ENCODE measurements at places on chromosomes 2 and 18.
A peak's percentile ranks its signal among the peaks of the same experiment; 100 is the strongest.

DNA sequence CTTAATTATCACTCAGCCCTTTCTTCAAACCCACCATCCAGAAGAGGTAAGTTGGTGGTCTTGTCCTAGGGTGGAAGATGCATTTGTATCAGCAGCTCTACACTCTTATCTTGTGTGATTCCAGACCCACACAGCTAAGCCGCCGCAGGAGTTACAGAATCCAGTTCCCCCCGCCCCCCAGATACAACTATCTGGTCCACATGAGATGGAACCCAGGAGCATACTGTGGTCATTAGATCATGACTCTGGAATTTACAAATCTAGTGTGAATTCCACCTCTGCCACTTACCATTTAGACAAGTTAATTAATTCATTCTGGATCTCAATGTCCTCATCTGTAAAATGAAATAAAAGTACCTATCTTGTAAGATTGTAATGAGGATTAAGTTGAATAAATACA is 486.4 kb downstream of the BCL11A start:
- no peak for DNase-seq

GRCh38 chr2:150889141-150889540 is 372.5 kb downstream of the RBM43 start:
- DNase-seq = no peak

DNA sequence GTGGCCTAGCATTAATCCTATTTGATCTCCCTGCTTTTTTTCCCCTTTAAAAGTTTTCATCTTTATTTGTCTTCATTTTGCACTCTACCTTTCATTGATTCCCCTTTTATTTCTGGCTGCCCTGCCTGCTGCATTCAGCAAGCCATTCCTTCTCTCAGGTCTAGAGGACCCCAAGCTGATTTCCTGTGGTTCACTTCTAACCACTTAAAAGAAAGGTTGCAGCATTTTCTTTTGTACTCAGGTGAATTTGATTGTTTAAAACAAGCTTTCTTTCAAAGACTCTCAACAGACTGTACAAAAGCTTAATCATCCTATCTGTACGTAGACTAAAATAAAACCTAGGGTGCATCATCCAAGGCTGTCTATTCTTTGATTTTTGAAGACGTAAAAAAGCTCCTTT is 160.3 kb downstream of the CSRNP3 start:
- no peak for DNase-seq

- DNase-seq = no peak
These were observed 174.7 kb downstream of the DNER start for GRCh38 chr2:229539628-229540027.

DNA sequence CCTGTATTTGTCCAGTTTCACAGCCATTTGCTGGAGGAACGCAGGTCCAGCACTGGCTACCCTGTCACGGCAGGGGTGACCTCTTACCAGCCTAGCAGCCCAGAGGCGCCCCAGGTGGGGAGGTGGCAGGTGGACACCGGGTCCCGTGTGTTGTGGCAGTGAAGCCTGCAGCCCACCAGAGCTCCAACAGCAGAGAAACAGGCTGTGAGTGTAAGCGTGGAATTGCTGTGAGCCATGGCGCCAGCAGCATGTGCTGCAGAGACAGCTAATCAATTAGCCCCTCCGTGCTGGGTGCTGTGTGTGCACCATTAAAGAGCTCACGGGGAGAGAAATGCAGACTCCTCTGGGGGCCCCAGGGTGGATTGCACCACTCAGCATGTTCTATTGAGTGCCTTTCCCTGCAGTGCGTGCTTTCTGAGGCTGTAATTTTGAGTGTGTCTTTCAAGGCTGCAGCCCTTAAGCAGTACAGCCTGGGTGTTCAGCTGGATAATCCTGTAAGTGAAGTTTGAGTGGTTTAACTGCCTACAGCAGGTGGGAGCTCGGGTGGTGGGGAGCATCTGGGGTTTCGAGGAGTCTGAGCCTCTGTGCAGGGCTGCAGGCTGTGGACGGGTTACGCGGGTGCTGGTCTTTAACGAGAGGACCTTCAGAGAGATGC is 15.9 kb downstream of the RTP5 start:
- no peak for DNase-seq

GRCh38 chr18:63254716-63255399 is 64.7 kb downstream of the BCL2 start:
- DNase-seq = no peak

- DNase-seq = peak; percentile 50
These were observed 13.0 kb upstream of the ARHGAP25 start for GRCh38 chr2:68721482-68722101.

DNA sequence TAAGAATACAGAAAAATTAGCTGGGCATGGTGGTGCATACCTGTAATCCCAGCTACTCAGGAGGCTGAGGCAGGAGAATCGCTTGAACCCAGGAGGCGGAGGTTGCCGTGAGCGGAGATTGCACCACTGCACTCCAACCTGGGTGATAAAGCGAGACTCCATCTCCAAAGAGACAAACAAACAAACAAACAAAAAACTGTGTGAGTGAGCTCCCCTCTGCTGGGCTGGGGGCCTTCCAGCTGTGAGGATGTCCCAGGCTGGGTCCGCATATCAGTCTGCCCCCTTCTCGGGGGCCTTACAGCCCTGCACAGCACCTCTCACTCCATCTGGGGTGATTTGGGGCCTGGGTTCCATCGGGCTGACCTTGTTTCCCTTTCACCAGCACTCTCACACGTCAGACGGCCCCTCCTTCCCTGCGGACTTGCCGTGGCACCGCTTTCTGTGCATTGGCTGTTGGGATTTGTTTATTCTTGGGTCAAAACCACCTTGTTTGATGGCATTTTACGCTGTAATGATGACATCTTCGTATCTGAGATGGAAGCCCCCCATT is 2.8 kb upstream of the KLHL30 start:
- no peak for DNase-seq

Data from activated CD4-positive, alpha-beta T cell treated with anti-CD3 and anti-CD28 coated beads, Interleukin-2, amount 50 U/mL, for 48 hours (primary cell).